ENCODE measurements at places on chromosomes 13 and 19.

- peak; percentile 73 for DNase-seq
Observed at GRCh38 chr13:87671031-87671752, at the start of gene SLITRK5. Gene SLITRK5 (plus strand): TSS chr13:87671371. CDS start chr13:87675389, 4,018 bp downstream.

- no peak for DNase-seq
Observed at GRCh38 chr13:92609376-92609775, 617.2 kb upstream of the GPC6 start.

DNA sequence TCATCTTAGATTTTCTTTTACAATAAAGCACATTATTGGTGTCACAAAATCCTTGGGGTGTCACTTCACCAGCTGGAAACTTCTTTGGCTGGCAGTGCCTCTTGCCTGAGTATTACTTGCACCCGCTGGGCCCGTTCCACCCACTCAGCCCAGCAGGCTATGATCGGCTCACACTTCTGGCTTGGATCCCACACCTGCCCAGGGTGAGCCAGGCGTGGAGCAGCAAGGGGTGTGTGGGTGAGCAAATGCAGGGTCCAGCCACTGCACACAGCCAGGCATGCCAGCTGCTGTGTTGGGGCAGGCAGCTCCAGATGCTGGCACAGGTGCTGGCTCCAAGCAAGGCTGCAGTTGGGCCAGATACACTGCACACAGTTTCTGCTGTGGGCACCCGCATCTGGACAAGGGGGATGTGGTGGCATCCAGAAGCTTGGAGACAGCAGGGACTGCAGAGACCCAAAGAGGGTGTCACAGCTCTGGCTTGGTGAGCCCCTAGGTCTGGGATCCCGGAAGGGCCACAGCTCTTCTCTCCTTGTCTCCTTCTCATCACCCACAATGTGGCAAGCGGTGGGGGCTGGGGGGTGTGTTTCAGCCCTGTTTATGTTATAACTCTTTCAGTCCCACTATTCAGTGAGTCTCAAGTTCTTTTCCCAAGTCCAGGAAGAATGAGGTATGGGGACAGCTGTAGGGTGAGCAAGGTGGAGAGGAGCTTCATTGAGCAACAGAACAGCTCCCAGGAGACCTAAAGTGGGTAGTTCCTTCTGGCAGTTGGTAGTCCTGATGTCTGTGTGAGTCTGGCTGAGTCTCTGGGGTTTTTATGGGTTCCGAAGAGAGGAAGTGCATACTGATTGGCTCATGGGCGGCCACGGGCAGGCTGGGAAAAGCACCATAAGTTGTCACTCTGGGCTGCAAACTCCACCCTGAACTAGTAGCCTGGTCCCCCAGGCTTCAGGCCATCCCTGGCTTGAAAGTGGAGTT is 25.3 kb upstream of the TBC1D4 start:
- no peak for DNase-seq

DNA sequence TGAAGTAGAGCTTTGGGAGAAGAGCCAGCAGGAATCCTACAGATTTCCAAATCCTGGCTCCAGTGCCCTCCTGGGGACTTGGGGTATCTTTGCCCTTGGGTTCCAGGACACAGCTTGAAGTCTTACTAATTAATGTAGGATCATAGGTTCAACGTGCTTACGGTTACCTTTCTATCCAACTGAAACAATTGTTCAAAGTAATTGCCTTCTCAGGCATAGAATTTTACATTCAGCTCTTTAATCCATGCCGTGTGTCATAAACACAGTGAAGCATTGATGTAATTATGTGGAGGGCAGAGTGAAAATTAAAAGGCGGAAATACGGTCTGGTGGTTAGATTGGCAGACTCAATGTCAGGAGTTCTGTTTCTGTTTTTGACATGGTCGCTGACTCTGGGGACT is 170.4 kb downstream of the COG6 start:
- DNase-seq = no peak

GRCh38 chr13:27954406-27954851 is 14.7 kb downstream of the CDX2 start:
- peak; percentile 63 for DNase-seq

DNA sequence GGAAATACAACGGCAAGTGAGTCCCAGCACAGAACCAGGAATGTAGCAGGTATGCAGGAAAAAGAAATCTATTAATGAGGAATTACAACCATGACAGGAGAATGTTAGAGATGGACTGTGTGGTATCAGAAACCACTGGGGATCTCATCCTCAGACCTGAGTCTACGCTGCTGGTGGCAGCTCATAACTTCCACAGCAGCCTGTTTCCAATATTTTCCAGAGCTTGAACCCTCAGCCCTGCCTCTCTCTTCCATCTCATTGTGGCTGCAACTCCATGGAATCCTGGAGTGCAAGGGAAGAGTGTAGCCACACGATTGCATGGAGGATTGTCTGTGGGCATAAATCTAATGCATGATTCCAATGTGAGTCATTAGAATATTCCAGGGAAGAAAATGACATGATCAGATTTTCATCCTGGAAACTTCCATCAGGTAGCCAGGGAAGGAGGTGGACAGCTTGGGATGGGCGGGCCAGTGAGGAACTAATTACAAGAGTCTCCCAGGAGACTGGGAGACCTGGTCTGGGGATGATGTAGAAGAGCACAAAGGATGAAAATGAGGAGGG is 14.9 kb downstream of the PLA2G4C start:
- DNase-seq = no peak

GRCh38 chr13:71338070-71338469 is 528.9 kb downstream of the DACH1 start:
- DNase-seq = no peak

- no peak for DNase-seq
Observed at GRCh38 chr19:17721821-17722220, 2.5 kb downstream of the MAP1S start.

- DNase-seq = no peak
Observed at GRCh38 chr13:24842549-24843274, 78.7 kb downstream of the RNF17 start.

- peak; percentile 87 for DNase-seq
Observed at GRCh38 chr19:18007044-18007916, 690 bp upstream of the ARRDC2 start.

DNA sequence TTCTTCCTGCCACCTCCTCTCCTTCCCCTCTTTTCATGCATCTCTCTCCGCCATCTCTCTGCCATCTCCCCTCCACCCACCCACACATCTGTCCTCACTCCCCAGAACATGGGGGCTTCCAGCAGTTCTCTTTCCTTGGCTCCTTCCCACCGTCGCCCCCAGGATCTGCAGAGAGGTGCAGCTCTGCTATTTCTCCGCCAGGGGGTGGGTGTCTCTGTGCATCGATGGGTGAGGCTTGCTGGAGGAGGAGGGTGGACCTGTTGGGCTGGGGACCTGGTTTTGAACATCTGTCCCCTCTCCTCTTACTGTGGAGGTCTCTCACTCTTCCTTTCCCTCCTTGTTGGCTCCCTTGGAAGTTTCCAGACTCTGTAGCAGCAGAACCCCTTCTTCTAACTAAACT is 51.7 kb downstream of the MYH14 start:
- no peak for DNase-seq

GRCh38 chr13:26785838-26786630 is 25.4 kb upstream of the GPR12 start:
- DNase-seq = peak; percentile 34

DNA sequence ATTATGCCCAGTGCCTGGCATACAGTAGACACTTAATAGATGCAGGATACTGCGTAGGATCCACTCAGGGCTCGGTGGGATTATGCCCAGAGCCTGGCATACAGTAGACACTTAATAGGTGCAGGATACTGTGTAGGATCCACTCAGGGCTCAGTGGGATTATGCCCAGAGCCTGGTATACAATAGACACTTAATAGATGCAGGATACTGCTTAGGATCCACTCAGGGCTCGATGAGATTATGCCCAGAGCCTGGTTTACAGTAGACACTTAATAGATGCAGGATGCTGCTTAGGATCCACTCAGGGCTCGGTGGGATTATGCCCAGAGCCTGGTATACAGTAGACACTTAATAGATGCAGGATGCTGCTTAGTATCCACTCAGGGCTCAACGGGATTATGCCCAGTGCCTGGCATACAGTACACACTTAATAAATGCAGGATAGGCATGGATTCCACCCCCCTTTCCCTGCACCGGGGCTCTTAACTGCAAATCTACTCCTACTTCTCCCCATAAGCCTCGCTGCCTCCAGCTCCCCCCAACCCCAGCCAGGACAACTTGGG is 24.9 kb downstream of the SMIM24 start:
- DNase-seq = no peak

DNA sequence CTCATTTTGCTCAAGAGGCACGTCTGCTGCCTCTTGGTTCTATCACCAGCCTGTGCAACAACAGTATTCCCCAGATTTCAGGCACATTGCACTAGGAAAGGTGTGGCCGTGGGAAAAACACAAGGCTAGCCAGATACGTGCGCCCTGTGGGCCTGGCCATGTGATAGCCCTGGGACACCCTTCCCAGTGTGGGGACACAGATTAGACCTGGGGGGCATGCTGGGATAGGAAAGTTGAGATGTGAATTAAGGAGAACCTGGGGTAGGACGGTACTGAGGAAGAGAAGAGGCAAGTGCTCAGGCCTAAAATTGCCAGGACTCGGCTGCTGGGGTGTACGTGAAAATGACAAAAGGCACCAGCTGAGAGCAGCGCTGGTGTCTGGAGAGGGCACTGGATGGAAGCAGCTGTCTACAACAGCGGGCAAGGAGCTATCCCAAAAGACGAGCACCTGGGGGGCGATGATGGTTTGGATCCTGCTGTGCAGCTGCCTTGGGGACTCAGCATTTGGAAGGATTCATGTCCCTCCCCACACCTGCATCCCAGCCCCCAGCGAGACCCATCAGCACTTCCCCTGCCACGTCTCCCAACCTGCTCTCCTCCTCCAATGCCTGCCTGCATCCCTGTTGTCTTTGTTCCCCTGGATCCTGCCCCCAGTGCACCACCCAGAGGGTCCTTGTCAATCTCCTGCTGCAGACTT is 54.3 kb downstream of the GGACT start:
- DNase-seq = no peak

DNA sequence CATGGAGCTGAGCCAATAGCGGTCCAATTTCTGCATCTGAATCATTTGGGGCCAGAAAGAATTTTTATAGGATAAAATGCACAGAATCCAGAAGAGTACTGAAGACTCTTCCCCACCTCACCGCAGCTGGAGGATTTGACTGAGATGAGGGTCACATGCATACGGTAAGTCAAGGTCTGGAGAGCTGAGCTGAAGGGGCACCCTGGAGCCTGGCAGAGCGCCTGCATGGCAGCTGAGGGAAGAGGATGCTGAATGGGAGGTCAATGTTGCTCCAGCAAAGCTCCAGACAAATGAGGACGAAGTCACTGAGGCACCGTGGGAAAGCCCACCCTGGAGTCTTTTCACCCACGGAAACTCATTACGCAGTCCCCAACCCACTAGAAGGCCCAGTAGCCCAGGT is 43.4 kb upstream of the ATP12A start:
- no peak for DNase-seq

- DNase-seq = peak; percentile 40
Observed at GRCh38 chr19:18995804-18996241, 37.5 kb downstream of the SUGP2 start.

GRCh38 chr19:8306235-8307054 is 1.7 kb downstream of the CD320 start:
- DNase-seq = peak; percentile 55

DNA sequence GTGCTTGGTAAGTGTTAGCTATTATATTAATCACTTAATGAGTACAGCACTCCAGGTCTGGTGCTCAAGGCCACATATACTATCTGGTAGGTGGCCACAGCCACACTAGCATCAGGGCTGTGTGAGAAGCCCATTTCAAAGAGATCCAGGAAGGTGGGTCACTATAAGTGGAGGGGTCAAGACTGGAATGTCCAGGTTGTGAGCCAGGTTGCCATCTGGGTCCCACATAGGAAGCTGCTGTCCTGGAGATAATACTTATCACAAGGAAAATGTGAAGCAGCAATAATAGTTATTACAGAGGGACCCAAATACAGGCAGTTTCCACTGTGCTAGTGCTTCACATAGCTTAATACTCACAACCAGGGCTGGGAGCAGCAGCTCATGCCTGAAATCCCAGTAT is 13.1 kb downstream of the C19orf47 start:
- DNase-seq = no peak

DNA sequence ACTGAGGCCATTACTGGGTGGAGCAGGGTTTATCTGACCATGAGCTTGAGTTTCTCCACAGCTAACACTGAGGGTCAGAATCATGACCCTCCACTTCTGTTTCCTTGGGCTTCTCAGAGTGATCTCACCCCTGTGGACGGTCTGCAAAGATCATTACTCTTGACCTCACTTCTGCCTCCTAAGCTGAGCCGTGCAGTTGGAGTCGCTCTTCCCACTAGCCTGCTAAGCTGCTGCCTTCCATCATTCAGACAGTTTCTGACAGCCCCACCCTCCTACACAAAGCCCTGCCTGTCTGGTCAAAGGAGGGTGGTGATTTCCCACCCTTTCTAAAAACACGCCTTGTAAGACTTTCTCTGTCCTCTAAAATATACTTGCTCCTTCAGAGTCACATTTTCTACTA is 9.3 kb upstream of the FRY start:
- DNase-seq = no peak

GRCh38 chr13:102280366-102280765 is 121.5 kb downstream of the FGF14 start:
- no peak for DNase-seq

- DNase-seq = no peak
Observed at GRCh38 chr13:23418776-23419683, 14.5 kb downstream of the SACS start.

- DNase-seq = no peak
Observed at GRCh38 chr13:108526286-108526685, 103.1 kb upstream of the MYO16 start.

- DNase-seq = no peak
Observed at GRCh38 chr13:110135977-110136597, 170.9 kb downstream of the COL4A1 start.

DNA sequence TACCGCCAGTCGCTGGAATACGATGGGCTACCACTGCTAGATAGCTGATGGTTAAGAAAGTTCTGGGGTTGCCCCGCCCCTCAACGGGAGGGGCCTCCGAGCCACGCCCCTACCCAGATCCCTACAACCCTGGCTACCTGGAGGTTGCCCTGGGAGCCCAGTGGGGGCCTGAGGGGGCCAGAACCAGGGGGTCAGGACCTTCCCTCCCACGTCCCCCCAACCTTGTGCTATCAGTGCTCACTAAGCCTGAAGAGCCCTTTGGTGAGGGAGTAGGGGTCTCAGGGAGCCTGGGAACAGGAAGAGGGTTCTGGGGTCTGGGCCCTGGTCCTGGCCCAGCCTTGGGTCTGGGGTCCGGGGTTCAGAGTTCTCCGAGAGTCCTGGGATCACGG is 8.9 kb downstream of the OCEL1 start:
- peak; percentile 81 for DNase-seq
